Gastroesophageal sphincter (tissue), 4 donors: ENCODE measurements at places on chromosomes 4 and X. TPM values are rescaled to one million over a fixed set of nuclear protein-coding genes. Genes with fewer than 3 reads are reported as not detected.

The SH3D19 gene
- total RNA-seq, result 136 TPM

DNA sequence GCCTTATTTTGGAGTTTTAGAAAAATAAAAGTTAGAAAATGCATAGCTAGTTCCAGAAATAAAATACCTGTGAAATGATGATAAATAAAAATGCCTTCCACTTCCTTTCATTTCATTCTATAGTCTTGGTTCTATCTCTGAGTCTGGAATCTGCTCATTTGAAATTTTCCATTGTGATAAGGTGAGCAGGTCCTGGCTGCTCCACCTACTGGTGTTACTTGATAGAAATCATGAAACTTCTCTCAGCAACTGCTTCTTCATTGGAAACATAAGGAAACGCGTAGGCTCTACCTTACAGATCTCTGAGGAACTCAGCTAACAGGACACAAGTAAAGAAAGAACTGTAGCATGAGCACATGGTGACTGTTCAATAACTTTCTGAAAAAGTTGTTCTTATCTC lies 141.8 kb downstream of the DCHS2 start:
- ATAC-seq, result no peak

DNA sequence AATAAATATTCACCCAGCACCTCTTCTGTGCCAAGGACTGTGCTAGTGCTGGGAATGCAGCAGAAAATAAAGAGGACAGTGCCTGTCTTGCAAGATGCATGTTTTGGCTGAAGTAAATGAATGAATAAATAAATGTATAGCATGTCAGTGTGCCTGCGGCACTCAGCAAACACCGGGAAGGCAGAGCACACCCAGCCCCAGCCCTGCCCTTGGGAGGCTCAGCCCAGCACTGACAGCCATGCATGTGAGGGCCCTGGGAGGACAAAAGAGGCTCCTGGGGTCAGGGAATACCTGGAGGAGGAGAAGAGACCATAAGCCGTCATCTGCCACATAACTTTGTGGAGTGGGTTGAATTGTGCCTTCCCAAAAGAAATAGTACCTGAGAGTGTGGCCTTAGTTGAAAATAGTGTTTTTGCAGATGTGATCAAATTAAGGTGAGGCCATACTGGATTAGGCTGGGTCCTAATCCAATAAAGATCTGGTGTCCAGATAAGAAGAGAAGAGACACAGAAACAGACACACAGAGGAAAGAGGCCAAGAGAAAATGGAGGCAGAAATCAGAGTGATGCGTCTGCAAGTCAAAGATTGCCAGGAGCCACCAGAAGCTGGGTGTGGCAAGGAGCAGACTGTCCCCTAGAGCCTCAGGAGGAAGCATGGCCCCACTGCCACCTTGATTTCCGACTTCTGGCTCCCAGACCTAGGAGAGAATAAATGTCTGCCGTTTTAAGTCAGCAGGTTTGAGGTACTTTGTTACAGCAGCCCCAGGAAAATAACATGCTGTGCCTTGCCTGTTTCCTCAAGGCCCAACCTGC lies 16.3 kb downstream of the C4orf50 start:
- ATAC-seq, result no peak

GRCh38 chr4:101604976-101605375 lies 185.6 kb upstream of the BANK1 start:
- ATAC-seq, result no peak

GRCh38 chr4:8671712-8672290 lies 79.2 kb downstream of the CPZ start:
- ATAC-seq, result no peak

The FAT4 gene
- 71.2 TPM for total RNA-seq

The AREG gene
- 3.2 TPM for total RNA-seq

The NUDT10 gene
- 3.9 TPM for total RNA-seq

The ARX gene
- not detected for total RNA-seq

- no peak for ATAC-seq
These were observed 3.5 kb upstream of the HTR2C start for GRCh38 chrX:114580336-114580735.

The LDB2 gene
- total RNA-seq, result 29.6 TPM

DNA sequence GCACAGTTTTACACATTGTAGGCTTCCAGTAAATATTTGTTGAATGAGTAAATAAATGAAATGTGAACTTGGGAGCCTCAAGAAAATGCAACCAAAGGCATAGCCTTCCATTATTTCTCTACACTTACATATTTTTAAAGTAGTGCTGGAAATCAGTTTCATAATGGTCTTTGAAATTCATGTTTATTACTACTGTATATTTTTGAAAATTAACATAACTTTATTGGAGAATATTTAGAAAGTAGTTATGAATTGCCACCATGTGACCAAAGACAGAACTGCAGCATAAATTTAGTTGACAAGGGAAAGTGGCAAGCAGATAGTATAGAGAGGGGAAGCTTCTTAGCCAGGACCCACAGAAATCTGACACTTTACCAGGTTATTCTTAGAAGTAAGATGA lies 6.4 kb downstream of the TCEAL8 start:
- no peak for ATAC-seq

The MBNL3 gene
- 4.1 TPM for total RNA-seq

- no peak for ATAC-seq
These were observed 68.7 kb downstream of the CRMP1 start for GRCh38 chr4:5824227-5824626.

The CDX4 gene
- not detected for total RNA-seq

DNA sequence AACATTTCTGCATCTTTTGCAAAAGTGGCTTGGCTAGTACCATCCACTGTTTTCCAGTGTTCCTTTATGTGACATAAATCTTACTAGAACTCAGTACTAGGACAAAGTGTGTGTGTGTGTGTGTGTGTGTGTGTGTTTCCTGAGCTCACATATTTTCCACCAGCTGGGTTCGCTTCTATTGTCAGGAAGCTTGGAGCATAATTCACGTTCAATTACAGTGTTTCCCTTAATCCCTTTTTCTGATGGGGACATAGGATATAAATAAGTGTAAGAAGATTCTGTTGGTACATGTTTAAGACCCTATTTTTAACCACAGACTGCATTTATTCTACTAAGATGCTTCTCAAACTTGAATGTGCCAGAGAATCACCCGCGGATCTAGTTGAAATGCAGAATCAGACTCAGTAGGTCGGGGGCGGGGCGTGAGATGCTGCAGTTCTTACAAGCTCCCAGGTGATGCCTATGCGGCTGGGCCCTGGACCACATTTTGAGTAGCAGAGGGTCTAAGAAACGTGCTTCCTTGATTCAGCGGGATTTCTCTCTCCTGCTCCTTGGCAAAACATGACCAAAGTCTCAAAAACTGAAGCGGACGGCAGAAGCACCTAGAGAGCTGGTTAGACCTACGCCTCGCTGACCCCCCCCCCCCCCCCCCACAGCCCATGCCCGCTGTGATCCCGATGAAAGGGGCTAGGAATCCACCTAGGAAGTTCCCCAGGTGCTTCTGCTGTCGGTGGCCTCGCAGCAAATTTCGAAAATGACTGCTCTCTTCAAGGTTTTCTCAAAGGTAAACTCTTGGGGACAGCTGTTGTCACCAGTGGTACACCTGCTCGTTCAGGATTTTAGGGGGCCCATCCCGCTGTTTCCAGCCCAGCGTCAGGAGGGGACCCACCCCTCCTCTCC lies 797 bp downstream of the CD99L2 start:
- ATAC-seq, result no peak

DNA sequence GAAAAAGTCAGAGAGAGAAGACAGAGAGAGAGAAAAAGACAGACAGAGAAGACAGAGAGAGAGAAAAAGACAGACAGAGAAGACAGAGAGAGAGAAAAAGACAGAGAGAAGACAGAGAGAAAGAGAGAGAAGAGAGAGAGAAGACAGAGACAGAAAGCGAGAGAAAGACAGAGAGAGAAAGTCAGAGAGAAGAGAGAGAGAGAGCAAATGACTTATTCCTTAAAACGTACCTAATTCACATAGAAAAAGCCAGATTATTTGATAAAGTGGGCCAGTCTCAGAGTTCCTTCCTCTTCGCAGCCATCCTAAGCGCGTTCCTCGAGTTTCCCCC lies 7.4 kb upstream of the SHOX start:
- ATAC-seq, result no peak

DNA sequence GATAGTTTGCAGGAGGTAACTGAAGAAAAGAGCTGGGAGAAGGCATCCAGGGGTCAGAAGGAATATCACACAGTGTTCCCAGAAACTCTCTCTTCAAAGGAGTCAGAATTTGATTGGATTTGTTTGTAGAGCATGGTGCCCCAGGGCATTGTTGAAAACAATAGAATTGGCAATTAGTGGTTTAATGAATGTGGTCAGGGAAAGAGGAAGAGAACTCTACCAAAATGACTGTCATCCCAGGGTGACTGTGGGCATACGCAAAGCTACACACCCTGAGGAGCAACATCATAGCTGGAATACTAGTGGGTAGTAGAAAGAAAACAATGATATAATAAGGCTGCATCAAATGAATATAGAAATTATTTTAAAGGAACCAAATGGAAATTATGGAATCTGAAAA lies 21.5 kb downstream of the TNIP2 start:
- ATAC-seq, result no peak

The TLR3 gene
- 5.2 TPM for total RNA-seq

The IL2RG gene
- 0.62 TPM for total RNA-seq

The MAGEE2 gene
- not detected for total RNA-seq

GRCh38 chr4:109816894-109817293 lies 1.3 kb downstream of the GAR1 start:
- no peak for ATAC-seq

The PKD2 gene
- total RNA-seq, result 119 TPM

The INTU gene
- 4.5 TPM for total RNA-seq

GRCh38 chr4:53917729-53918128 lies 146.7 kb downstream of the CHIC2 start:
- no peak for ATAC-seq

The MGARP gene
- total RNA-seq, result 6.5 TPM

The BTC gene
- total RNA-seq, result 74.2 TPM

- no peak for ATAC-seq
These were observed 16.8 kb downstream of the UGT8 start for GRCh38 chr4:114615435-114615834.

- ATAC-seq, result no peak
These were observed 908.9 kb upstream of the LCORL start for GRCh38 chr4:18930487-18930886.

DNA sequence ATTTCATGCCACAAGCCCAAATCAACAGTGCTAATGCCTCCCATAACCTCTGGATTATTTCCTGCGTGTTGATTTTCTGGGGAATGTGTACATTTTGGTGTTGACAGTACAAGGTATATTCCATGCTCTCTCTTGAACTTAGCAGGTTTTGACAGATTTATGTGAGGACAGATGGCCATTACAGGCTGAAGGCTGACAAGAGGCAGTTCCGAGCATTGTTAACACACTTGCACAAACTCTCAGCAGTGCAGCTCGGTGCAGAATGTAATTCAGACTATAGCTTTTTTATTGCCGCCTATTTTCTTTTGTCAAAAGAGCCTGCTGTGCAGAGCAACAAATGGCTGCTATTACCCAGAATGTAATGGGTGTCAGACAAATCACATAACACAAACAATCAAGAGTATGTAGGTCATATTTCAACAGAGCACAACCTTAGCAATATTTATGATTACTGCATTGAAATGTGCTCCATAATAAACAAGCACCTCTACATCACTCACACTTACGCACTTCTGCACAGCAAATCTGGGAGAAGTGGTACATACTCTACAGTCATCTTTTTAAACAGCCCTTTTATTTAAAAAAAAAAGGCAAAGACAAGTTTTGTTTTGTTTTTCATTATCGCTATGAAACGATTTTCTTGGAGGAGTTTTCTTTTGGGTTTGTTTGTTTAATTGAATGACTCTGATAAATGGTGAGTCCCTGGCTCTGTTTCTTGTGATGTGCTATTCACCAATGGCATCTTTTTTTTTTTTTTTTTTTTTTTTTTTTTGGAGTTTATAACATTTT lies 71.6 kb downstream of the PPARGC1A start:
- no peak for ATAC-seq

The MFAP3L gene
- 9.3 TPM for total RNA-seq

GRCh38 chr4:183191630-183192029 lies 92.6 kb downstream of the WWC2 start:
- no peak for ATAC-seq

- no peak for ATAC-seq
These were observed 288.2 kb upstream of the UGT8 start for GRCh38 chr4:114310296-114310925.

The CCNA2 gene
- 0.94 TPM for total RNA-seq

DNA sequence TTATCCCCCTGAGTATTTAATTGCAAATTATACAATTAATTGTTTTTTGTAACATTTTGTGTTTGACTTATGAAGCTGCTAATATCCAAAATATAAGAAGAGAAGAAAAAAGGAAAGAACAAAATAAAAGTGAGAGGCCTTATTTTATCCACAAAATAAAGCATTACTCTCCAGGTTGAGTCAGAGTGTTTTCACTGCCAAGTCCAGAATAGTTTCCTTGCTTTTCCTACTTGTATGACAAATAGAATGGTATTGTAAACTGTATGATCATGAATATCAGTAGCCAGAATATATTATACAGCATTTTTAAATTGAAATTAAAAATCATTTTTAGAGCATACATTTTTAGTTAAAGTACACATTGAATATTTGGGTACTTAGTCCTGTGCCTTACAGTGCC lies 237.8 kb downstream of the NDST4 start:
- no peak for ATAC-seq

DNA sequence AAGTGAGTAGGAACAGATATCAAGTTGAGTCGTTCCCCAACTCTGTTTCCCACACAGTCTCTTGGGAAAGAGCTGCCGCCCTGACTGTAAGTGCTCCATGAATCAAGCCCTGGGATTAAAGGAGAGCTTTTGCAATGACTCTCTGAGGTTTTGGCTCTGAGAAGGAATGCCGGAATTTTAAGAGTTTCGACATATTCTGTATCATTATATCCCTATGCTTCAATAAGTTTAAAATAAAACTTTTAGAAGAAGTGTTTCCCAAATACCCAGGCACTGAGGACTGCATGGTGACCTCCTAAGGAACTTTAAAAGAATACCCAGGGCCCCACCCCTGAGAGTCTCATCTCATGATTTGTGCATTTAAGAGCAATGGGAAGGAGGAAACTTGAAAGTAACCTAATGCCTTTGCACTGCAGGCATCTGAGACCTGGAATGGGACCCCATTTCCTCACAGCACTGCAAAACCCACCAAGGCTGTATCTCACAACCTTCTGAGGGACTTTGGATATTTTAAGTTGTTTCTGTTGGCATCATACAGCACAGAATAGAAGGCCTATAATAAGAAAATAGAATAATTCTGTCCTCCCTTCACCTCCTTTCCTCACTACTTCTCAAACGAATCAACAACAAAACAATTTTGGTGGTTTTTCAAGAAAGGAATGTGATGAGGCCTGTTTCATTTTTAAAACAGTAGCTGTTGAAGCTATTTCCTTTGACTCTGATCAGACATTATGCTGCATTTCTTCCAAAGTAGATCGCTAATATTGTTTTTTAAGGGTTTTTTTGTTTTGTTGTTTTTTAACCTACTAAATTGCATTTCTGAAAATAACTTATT lies 121.2 kb downstream of the GASK1B start:
- ATAC-seq, result peak; percentile 86

GRCh38 chr4:41750121-41750625 lies 1.6 kb upstream of the PHOX2B start:
- no peak for ATAC-seq

DNA sequence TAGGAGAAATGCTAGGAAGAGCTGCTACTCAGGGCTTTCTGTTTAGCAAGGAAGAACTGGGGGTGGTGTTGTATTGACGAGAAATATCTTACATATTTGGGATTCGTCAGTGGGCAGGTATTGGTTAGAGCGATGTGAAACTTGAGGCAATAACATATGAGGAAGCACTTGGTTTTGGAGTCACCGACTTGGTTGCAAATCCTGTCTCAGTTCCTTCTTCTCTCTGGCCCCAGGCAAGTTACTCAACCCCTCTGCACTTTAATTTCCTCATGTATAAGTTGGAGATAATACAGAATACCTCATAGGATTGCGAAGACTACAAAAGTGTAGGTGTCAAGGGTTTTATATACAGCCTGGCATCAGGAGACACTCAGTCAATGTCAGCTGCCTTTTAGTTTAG lies 34.1 kb downstream of the GPAT3 start:
- peak; percentile 50 for ATAC-seq
